ENCODE measurements at places on chromosomes 16 and 17.

GRCh38 chr17:3534881-3535252 is 22.7 kb downstream of the TRPV3 start:
- peak; percentile 13 for DNase-seq

GRCh38 chr16:27379919-27380318 is 22.1 kb upstream of the IL21R start:
- DNase-seq, result no peak

DNA sequence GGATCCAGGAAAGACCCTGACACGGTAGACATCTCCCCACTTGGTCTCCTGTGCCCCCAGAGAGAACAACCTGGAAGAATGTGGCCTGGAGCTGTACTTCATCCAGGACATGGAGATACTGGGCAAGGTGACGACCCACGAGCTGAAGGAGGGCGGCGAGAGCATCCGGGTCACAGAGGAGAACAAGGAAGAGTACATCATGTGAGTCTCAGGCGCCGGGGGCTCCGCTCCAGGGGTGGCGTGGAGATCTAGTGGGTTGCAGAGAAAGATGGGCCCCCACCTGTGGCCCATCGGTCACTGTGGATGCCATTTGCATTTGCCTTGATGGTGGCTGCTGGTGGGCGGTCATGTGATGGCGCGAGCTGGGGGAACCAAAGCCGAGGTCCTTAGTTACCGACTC is 14.9 kb upstream of the CLEC18A start:
- DNase-seq, result no peak

- DNase-seq, result no peak
Observed at GRCh38 chr17:7650509-7651096, at the start of gene ATP1B2. Gene ATP1B2, plus strand, starts transcription at chr17:7650926. Its CDS starts 593 bp downstream, at chr17:7651519.

GRCh38 chr17:45172232-45172540 is 10.5 kb downstream of the HEXIM2 start:
- DNase-seq, result no peak

- no peak for DNase-seq
Observed at GRCh38 chr16:50093607-50094539, 28.1 kb downstream of the HEATR3 start.

- peak; percentile 71 for DNase-seq
Observed at GRCh38 chr17:49108318-49108717, 24.3 kb upstream of the B4GALNT2 start.

- peak; percentile 79 for DNase-seq
Observed at GRCh38 chr17:8192070-8192815, 2.3 kb upstream of the BORCS6 start.

- DNase-seq, result no peak
Observed at GRCh38 chr17:55433029-55433628, 11.5 kb upstream of the MMD start.

- DNase-seq, result peak; percentile 10
Observed at GRCh38 chr17:11871773-11872172, 125.5 kb downstream of the ZNF18 start.

DNA sequence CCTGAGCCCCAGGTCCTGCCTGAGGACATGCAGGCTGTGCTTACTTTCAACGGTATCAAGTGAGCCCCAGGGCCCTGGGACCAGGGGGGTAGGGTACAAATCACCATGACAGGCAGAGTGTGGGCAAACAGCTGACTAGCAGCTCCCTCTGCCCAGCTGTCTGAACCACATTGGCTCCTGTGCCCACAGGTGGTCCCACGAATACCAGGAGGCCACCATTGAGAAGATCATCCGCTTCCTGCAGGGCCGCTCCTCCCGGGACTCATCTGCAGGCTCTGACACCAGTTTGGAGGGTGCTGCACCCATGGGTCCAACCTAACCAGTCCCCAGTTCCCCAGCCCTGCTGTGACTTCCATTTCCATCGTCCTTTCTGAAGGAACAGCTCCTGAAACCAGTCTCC is 10.0 kb downstream of the SLC46A1 start:
- DNase-seq, result no peak

GRCh38 chr16:75208242-75208825 is 1.4 kb upstream of the CTRB2 start:
- no peak for DNase-seq

- DNase-seq, result no peak
Observed at GRCh38 chr17:71004413-71004812, 835.1 kb downstream of the KCNJ2 start.

- no peak for DNase-seq
Observed at GRCh38 chr17:75668489-75668888, 1.4 kb downstream of the SAP30BP start.

DNA sequence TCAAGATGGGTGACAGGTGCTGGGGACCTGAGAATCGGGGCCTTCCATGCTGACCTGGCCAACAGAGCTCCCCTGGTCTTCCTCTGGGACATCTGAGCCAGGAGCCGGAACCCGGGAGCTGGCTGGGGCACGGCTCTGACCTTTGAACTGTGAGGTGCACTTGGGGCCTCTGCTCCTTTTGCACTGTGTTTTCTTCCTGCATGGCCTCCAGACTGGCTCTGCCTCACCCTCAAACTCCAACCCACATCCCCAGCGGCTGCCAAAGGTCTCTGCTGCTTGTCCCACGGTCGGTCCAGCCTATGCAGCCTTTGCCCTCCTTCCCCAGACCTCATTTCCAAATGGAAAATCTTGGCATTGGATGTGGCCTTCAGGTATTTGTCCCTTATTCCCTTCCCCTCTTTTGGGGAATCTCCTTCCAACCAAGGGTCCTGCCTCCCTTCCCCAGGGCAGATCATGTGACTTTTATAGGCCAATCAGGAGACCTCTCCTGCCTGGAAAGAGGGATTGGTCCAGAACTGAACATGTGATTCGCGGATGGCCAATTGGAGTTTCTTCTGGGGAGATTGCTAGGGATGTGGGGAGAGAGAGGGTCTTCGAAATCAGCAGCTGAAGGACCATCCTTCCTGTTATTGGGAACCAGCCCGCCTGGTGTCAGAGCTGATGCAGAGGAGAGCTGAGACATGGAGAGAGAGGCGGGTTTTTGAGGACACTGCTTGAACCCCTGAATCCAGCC is 117.9 kb downstream of the CYLD start:
- DNase-seq, result no peak

GRCh38 chr17:75011401-75012095 is 922 bp upstream of the MRPL58 start:
- DNase-seq, result no peak

- no peak for DNase-seq
Observed at GRCh38 chr17:2801841-2802240, 5.6 kb downstream of the RAP1GAP2 start.

DNA sequence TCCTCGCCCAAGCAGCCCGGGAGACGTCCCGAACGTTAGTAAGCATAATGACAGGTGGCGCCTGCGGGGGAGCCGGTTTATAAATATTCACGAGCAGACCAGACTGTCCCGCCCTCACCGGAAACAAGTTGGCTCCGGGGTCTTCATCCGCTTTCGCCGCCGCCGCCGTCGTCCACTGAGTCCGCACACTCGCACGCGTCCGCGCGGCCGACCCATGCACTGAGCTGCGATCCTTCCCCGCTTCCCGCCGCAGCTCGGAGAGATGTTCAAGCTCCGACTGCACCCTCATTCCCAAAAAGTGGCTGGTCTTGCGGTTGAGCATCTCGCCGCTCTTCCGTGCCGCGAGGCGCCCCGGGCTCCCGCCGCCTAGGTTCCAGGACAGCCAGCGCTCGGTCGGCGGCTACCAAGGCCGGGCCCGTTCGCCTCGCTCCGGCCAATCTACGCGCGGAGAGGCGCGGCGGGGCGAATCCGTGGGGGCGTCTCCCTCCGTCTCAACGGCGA is 385 bp downstream of the CFAP119 start:
- DNase-seq, result peak; percentile 41

GRCh38 chr17:40552806-40553693 is 12.2 kb downstream of the CCR7 start:
- DNase-seq, result no peak

DNA sequence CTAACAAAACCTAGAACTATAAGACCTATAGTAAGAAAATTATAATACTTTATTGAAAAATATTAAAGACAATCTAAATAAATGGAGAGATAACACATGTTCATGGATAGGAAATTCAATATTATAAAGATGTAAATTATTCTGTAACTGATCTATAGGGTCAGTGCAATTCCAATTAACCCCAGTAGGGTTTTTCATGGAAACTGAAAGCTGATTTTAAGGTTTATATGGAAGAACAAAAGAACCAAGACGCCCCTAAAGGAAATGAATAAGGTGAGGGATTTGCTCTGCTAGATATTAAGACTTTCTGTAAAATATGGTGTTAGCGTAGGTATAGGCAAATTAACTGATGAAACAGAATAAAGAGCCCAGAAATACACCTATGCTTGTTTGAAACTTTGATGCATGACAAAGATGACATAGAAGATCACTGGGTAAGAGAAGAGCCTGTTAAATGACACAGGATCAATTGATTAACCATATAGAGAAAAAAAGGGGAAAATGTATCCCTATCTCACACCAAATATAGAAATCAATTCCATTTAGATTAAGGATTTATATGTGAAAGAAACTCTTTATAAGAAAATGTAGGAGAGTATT is 3.0 kb downstream of the ICAM2 start:
- no peak for DNase-seq

GRCh38 chr16:85879975-85880831 is 18.8 kb upstream of the IRF8 start:
- no peak for DNase-seq

GRCh38 chr17:59374612-59375011 is 43.2 kb downstream of the YPEL2 start:
- DNase-seq, result no peak

DNA sequence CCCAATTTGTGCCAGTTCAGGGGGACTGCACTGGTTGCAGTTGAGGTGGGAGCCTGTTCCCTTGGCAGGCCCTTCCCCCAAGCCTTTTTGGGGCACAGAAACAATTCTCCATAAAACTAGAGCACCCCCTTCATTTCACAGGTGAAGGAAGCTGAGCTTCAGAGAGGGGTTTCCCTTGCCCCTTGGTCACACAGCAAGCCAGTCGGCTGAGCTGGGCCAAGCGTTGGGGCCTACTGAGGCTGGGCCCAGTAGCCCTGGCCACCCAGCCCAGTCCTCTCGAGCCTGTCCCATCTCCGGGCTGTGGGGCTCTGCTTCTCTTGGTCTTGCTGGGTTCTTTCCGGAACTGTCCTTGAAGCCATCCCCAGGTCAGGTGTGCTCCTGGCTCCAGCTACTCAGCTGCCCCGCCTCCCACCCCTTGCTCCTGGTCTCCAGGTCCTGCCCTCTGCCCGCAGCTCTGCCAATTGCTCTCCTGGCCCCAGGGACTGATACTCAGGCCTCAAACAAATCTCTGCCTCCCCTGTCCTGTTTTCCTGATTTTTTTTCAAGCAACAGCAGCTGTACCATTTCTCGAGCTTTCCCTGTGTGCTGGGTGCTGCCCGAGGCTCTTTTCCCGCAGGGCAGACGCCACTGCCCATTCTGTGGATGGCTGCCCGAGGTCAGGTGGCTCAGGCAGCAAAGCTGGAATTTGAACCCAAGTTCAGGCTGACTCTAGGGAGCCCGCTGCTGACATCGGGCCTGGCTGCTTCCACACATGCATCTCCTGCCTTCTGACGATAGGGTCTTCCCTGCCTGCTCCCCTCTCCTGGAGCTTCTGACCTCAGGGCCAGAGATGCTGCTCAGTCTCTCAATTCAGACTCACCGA is 87.4 kb upstream of the NKD1 start:
- no peak for DNase-seq
